ENCODE measurements at places on chromosomes 13 and 19.

DNA sequence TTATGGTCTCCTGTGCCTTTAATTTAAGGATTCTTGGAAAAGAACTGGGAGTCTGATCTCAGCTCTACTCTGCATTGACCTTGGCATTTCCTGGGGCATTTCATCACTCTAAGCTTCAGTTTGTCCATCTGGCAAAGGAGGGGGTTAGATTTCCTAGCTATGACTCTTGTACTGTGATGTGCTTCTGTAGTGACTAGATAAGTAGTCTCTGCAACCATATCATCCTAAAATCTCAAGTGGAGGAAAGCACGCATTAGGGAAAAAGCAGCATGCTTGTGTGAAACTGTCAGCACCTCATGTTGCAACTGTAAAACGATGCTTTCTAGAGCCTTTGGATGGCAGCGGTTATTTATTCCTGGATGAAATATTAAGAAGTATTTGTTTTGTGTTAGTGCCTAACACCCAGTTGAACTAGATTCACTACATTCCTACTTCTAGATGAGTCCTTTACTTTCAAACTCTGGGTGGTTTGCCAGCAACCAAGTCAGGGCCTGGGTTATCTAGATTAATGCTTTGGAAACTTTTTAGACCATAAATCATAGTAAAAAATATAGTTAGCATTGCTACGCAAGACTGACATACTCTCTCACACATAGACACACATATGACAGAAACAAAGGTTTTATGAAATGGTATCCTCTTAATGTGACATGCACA is 6.8 kb downstream of the WDFY2 start:
- DNase-seq: no peak

DNA sequence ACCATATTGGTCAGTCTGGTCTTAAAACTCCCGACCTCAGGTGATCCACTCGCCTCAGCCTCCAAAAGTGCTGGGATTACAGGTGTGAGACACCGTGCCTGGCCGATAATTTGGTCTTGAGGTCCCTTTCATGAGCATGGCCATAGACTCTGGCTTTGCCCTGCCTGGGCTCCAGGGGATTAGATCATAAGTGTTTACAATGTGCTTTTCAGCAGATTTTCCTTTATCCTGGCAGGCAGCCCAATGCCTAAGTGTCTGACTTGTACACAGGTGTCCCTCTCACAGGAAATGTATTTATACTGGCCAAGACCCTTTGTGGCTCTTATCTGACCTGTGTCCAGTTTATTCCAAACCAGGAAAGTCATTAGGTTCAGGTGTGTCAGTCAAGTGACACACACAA is 15.9 kb downstream of the BCAM start:
- DNase-seq: peak; percentile 50

- no peak for DNase-seq
Observed at GRCh38 chr13:65036999-65037398, 2193.1 kb downstream of the PCDH9 start.

- no peak for DNase-seq
Observed at GRCh38 chr19:48051335-48052033, 7.6 kb upstream of the CABP5 start.

GRCh38 chr19:49921871-49922795 is 6.9 kb upstream of the ATF5 start:
- no peak for DNase-seq

DNA sequence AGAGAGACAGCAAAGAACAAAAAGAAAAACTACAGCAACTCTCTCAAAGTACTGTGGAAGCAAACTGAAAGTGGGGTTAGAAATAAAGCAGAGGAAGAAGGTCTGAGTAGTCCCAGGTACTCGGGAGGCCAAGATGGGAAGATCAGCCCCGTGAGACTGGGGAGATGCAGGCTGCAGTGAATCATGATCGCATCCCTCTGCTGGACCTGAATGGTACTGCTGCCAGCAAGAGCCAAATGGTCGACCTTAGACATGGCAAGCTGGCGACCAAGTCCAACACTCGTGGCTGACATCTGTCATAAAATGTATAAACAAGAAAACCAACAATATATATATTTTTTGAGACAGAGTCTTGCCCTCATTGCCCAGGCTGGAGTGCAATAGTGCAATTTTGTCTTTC is 33.7 kb upstream of the ZNF724 start:
- peak; percentile 66 for DNase-seq

DNA sequence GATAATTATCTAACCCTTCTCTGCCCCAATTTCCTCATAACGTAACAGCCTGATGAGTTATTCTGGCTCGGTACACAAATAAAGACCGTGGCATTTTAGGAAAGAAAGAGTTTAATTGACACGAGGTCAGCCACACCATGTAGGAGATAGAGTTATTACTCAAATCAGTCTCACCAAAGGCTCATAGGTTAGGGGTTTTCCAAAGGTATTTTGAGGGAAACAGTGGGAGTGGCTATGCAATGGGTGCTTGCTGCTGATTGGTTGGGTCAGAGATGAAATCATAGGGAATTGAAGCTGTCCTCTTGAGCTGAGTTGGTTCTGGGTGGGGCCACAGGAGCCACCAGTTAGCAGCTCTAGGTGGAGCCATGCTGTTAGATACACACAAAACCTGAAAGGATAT is 137.5 kb downstream of the FREM2 start:
- no peak for DNase-seq

DNA sequence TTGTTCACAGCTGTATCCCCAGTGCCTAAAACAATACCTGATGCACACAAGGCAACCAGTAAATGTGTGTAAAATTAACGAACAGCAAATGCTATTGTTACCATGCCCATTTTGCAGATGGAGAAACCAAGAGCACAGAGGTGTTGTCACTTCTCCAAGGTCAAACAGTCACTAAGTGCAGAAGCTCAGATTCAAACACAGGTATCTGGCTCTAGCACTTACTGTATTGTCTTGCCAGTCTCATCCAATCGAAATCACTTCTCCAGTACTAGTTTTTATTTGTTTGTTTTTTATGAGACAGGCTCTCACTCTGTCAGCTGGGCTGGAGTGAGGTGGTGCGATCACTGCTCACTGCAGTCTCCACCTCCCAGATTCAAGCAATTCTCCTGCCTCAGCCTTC is 13.7 kb downstream of the PLD3 start:
- no peak for DNase-seq

- DNase-seq: no peak
Observed at GRCh38 chr13:43426355-43426754, 360.4 kb downstream of the ENOX1 start.

GRCh38 chr13:60679131-60679530 is 282.1 kb downstream of the TDRD3 start:
- DNase-seq: no peak

DNA sequence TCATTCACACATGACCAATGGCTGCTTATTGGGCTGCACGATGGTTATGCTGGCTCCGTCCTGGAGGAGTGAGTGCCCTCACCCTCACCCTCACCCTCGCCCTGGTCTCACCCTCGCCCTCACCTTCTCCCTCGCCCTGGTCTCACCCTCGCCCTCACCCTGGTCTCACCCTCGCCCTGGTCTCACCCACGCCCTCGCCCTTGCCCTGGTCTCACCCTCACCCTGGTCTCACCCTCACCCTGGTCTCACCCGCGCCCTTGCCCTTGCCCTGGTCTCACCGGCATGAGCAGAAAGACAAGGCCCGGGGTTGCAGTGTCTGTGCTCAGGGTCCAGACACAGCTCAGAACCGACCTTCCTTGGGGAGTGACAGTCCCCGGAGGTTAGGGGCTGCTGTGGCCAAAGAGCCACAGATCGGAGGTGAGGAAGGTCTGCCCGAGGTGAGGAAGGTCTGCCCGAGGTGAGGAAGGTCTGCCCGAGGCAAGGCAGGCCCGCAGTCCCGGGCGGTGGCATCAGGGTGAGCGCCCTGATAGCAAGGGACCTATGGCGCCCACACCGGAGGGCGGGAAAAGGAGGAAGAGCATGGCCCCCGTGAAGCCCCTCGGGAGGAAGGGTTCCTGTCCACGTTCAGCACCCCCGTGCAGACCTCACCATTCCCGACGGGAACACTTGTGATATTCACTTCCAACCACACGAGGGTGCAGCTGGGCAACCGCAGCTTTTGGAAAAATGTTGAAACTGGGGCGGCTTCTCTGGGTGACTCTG is 65.6 kb downstream of the MCF2L start:
- peak; percentile 82 for DNase-seq

DNA sequence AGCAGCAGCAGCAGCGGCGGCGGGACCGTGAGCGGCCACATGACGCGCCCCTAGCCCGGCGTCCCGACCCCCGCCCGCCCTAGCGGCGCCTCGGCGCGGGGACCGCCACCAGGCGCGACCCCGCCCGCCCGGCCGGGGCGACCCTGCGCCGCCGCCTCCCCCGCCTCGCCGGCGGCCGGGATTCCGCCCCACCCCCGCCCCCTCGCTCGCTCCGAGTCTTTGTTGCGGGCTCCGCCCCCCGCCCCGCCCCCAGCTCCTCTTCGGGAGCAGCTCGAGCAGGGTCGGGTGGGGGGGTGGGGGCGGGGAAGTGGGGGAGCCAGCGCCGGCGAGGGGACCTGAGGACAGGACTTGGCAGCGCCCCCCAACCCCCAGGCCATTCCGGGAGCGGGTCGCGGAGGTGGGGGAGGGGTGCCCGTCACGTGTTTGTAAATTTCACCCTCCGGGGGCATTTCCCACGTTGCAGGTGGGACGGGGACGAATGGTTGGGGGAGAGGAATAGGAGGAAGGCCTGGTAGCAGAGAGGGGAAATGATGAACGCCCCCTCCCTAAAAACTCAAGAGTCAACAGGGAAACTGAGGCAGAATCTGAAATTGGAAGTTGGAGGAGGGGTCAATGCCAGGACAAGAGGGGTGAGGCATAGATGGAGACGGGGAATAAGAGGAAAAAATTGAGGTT is at the start of gene OLFM2:
TSS of gene OLFM2 (minus strand) at position 190 of the 675 bp plus-strand sequence. CDS start at position 41, 149 bp downstream.
- DNase-seq: peak; percentile 79

- DNase-seq: no peak
Observed at GRCh38 chr19:35533822-35534392, 651 bp downstream of the GAPDHS start.

GRCh38 chr13:30639671-30640070 is 22.0 kb downstream of the USPL1 start:
- no peak for DNase-seq

DNA sequence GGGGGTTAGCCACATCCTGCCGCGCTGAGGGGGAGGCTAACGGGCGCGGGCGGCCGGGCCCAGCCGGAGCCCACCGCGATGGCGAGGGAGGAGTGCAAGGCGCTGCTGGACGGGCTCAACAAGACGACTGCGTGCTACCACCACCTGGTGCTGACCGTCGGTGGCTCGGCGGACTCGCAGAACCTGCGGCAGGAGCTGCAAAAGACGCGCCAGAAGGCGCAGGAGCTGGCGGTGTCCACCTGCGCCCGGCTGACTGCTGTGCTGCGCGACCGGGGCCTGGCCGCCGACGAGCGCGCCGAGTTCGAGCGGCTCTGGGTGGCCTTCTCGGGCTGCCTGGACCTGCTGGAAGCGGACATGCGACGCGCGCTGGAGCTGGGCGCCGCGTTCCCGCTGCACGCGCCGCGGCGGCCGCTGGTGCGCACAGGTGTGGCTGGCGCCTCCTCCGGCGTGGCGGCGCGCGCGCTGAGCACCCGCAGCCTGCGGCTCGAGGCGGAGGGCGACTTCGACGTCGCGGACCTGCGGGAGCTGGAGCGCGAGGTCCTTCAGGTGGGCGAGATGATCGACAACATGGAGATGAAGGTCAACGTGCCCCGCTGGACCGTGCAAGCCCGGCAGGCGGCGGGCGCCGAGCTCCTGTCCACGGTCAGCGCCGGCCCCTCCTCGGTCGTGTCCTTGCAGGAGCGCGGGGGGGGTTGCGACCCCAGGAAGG is 692 bp downstream of the RGS9BP start:
- peak; percentile 60 for DNase-seq

GRCh38 chr19:41144403-41144802 is 30.2 kb downstream of the CYP2F1 start:
- peak; percentile 71 for DNase-seq

- DNase-seq: no peak
Observed at GRCh38 chr19:31562966-31563612, 213.9 kb upstream of the TSHZ3 start.

DNA sequence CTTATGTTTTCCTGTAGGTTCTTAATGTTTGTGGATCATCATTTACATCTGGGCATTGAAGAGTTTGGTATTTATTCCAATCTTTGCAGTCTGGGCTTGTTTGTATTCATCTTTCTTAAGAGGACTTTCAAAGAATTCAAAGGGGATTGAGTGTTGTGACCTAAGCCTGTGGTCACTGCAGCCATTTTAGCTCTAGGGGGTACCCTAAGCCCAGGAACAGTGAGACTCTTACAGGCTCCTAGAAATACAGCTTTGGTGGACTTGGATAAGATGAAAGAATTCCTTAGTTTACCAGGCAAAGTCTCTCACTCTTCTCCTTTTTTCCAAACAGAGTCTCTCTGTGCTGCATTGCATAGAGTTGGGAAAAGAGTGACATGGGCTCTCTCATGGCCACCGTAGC is 2539.0 kb upstream of the PCDH20 start:
- no peak for DNase-seq

Measured in D341Med (cell line).